Bone marrow (tissue), 2 donors: ENCODE measurements at places on chromosomes 13 and 19.

- no peak for DNase-seq
Measured at GRCh38 chr19:47897861-47898260, 11.7 kb upstream of the SULT2A1 start.

DNA sequence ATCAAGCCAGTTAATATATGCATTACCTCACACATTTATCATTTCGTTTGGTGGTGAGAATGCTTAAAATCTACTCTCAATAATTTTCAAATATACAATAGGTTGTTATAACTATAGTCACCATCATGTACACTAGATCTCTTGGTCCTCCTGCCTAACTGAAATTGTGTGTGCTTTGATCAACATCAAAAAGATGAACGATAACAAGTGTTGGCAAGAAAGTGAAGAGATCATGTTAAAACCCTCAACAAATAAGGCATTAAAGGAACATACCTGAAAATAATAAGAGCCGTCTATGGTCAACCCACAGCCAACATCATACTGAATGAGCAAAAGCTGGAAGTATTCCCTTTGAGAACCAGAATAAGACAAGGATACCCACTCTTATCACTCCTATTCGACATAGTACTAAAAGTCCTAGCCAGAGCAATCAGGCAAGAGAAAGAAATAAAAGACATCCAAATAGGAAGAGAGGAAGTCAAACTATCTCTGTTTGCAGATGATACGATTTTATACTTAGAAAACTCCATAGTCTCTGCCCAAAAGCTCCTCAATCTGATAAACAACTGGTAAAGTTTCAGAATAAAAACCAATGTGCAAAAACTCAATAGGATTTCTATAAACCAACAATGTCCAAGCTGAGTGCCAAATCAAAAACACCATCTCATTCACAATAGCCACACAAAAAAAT lies 27.9 kb upstream of the OR10H1 start:
- no peak for DNase-seq

- DNase-seq: no peak
Measured at GRCh38 chr13:79655509-79655908, 174.6 kb downstream of the NDFIP2 start.

DNA sequence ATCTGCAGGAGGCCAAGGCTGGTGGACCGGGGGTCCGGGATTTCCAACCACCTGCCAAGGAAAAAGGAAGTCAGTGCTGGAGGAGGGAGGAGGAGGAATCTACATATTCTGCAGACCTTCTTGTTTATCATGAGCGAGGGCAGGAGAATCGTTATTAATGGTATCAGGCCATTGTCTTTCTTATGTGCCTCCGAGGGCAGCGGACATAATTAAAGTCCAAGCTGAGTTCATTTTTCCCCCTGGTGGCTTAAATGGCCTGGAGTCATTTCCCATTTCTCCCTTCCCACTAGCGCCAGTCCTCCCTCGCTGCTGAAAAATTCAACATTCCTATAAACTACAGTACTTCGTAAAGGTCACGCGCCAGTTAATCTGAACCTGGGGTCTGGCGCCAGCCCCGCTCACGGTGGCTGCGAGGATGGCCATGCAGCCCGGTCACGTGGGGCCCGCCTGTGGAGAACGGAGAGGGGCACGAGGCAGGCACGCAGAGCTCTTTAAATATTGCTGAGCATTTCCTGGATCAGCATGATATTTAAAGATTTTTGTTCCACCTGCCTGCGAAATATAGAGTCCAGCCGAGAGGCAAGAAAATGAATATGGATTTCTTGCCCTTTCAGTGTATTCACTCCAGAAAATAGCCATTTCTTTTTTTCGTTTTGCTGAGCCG lies 85.2 kb upstream of the PCDH8 start:
- DNase-seq: no peak

DNA sequence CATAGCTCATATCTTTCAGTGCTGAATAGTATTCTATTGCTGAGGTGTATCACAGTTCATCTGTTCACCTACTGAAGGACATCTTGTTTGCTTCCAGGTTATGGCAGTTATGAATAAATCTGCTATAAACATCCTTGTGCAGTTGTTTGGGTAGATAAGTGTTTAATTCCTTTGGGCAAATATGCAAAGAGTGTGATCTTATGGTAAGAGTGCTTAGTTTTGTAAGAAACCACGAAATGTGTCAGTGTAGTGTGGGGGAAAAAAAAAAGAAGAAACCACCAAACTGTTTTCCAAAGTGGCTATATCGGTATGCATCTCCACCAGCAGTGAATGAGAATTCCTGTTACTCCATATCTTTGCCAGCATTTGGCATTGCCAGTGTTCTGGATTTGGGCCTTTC lies 93.3 kb downstream of the PIBF1 start:
- no peak for DNase-seq

GRCh38 chr19:13669780-13670355 lies 94.5 kb upstream of the MRI1 start:
- no peak for DNase-seq

GRCh38 chr13:23724196-23724970 lies 154.2 kb downstream of the TNFRSF19 start:
- DNase-seq: no peak
